ENCODE measurements at places on chromosomes 3 and 15. TPM values are rescaled to one million over a fixed set of nuclear protein-coding genes. Genes with fewer than 3 reads are reported as not detected.

Gene REC114
- total RNA-seq, result not detected

DNA sequence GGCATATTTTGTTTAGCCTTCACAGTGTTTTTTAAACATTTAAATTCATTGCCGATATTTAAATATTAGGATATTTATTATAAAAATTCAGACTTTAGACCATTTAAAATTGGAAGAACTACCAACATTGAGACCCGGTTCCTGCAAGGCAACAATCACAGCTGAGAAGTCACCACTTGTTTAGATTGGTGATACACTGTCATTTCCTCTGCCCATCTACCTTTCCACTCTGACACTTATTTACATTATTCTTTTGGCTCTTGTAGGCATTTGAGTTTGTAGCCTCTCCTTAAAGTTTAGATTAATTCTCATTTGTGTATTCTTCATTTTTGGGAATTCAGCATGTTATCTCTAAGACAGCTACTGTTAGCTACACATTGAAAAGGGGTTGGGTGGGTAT is 10.3 kb upstream of the IL20RB start:
- no peak for DNase-seq

GRCh38 chr15:101091080-101092017 is 160.5 kb downstream of the CHSY1 start:
- no peak for DNase-seq

DNA sequence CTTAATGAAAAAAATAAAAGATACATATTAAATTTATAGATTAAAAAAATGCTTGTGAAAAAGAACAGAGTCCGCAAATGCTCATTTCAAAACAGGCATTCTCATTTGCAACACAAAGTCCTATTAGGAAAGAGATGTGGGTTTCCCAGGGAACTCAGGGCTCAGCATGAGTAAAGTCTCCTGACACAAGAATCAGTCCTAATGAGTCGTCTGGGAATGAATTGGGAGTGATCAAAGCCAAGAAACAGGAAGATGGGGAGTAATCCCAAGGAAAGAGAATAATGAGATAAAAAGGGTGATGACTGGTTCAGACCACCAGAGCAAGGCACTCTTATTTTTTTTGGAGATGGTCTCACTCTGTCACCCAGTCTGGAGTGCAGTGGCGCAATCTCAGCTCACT is 443.7 kb downstream of the NR2F2 start:
- no peak for DNase-seq

Gene CACNA2D2
- 0.03 TPM for total RNA-seq

GRCh38 chr15:60374628-60375081 is 23.1 kb downstream of the ANXA2 start:
- DNase-seq, result peak; percentile 99

DNA sequence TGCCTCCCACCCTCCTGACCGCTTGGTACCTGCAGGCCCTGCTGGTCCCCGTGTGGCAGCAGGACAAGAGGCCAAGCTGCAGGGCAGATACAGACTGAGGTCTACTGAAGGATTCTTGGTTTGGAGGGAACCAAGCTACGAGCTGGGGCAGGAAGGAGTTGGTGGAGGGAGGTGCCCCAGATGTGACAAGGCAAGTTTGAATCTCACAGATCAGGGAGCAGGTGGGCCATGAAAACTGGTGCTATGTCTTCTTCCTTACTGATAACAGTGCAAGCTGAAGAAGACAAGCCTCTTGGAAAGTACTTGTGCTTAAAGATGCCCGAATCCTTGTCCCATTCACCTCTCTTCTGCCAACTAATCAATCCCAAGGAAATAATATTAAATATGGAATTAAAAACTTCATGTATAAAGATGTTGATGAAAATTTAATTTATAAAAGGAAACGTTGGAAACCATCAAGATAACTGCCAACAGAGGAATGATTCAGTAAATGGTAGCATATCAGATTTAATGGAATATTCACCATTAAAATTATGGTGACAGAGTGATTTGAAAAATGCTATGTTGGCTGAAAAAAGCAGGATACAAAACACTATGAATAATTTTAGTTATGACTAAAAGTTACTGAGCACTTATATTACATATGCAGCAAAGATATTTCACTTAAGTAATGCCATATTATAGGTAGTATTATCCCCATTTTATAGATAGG is 107.9 kb downstream of the MYLK start:
- DNase-seq, result no peak

DNA sequence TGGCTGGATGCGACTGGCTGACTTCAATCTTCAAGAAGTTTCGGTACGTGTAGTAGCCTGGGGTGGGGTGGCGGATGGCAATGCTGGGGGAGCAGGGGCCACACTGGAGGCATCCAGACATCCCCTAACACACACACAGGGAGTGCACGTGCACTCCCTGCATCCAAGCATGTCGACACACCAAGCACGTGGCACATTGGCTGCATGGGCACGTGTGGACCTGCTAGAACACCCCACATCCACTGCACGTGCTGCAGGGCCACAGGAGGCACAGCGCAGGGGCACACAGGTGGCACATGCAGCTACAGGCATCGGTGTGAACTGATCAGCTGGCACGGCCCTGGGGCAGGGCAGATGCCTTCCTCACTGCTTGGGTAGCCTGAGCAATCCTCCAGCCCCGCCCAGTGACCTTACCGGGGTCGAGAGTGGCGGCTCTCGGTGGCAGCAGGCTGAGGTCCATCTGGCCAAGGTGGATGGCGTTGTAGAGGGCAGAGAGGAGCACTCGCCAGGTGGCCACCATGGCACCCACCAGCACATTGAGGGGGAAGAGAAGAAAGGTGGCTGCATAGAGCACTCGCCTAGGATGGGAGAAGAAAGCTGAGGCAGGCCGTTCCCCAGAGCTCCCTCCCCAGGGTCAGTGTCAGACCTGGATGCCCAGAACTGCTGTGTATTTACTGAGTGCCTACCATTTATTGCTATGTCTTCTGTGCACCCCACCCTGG is 7.5 kb downstream of the ISLR start:
- no peak for DNase-seq

GRCh38 chr15:63946524-63947065 is 99.7 kb downstream of the DAPK2 start:
- no peak for DNase-seq

- DNase-seq, result no peak
Measured at GRCh38 chr15:101110681-101111569, 140.9 kb downstream of the CHSY1 start.

- no peak for DNase-seq
Measured at GRCh38 chr3:157738441-157738840, 235.2 kb upstream of the VEPH1 start.

Gene FBXO40
- not detected for total RNA-seq

DNA sequence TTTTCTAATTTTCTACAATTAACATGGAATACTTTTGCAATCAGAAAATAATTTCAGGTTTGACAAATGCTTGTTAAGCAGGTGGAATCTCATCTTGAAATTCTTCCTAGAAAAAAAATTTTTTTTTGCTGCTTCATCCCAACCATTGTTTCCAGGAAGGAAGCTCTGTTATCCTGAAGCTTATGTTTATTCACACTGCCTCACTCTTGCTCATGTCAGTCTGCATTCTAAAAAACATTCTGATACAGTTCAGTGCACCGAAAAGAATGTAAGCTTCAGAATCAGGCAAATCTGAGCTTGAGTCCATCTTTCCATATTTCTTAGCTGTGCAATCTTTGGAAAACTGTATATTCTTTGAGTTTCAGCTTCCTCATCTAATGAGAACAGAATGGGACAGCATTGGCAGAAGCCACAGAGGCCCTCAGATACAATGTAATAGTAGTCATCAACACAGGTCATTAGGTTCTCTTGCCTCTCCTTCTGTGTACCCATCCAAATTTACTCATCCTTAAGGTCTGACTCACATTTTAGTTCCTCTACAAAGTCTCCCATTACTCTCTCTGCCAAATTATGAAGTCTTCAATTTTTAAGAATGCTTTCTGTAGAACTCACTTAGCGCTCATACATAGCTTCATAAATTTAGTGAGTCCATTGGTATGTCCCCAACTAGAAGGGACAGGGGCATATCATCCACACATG is 881.8 kb upstream of the NR2F2 start:
- no peak for DNase-seq

DNA sequence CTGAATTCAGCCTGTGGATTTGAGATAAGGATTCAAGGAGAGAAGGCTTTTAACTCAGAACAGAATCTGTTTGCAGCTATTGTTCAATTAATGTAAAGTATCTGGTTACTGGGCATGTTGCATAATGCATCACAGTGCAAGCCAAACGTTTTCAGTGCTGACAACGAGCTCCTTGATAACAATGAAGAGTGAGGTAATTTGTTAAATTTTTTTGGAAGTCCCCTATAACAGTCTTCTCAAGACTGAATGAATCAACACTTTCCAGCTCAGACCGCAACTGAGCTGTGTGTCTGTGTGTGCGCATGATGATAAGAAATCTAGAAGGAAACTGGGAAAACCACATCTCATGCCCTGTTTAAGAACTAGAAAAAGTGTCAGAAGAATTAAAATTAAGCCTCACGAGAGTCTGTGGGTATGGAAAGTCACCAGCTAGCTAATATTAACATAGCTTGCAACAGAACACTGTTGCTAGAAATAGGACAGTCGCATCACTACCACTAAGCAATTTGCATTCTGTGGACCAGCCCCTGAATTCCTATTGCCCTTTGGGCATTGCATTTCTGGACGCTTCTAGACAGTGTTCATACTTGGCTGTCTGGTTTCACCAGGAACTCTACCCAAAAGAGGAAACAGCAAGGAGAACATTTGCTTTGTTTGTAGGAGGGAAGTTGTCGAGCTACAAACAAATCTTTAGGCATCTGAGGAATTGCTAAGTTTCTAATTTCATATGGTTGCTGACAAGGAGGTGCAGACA is 43.7 kb upstream of the ATP2C1 start:
- peak; percentile 92 for DNase-seq

Gene TRIM42
- total RNA-seq, result not detected

Gene ZNF860
- 0.34 TPM for total RNA-seq

GRCh38 chr3:158769952-158770740 is 31.7 kb upstream of the MFSD1 start:
- DNase-seq, result peak; percentile 75

DNA sequence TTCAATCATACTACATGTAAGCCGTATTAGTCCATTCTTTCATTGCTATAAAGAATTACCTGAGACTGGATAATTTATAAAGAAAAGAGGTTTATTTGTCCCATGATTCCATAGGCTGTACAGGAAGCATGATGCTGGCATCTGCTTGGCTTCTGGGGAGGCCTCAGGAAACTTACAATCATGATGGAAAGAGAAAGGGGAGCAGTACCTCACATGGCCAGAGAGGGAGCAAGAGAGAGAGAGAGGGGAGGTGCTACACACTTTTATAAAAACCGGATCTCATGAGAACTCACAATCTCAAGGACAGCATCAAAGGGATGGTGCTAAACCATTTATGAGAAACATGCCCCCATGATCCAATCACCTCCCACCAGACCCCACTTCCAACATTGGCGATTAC is 14.3 kb upstream of the CLASP2 start:
- DNase-seq, result no peak

Gene SPESP1
- not detected for total RNA-seq

DNA sequence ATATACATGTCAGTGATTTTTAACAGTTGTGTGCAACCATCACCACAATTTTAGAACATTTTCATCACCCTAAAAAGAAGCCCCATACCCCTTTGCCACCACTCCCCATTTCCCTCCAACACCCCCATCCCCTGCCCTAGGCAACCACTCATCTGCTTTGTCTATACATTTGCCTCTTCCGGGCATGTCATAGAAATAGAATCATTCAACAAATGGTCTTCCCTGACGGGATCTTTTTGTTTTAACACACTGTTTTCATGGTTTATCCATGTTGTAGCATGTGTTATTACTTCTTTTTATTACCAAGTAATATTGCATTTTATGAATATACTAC is 4.0 kb downstream of the VILL start:
- DNase-seq, result no peak

Measured in Daoy (cell line).